ENCODE measurements at places on chromosomes 2 and 18. TPM values are rescaled to one million over a fixed set of nuclear protein-coding genes. Genes with fewer than 3 reads are reported as not detected.

SPR gene
- 12.9 TPM for total RNA-seq

RAMP1 gene
- total RNA-seq = 0.54 TPM

HRH4 gene
- total RNA-seq = 3.8 TPM

GAD1 gene
- total RNA-seq = 0.73 TPM

TM4SF20 gene
- total RNA-seq = not detected

ITGB6 gene
- not detected for total RNA-seq

STK11IP gene
- 28.4 TPM for total RNA-seq

GAL3ST2 gene
- total RNA-seq = 4.1 TPM

MROH2A gene
- not detected for total RNA-seq

HOXD11 gene
- not detected for total RNA-seq

HDHD2 gene
- 24.5 TPM for total RNA-seq

ZNF521 gene
- not detected for total RNA-seq

DSC2 gene
- not detected for total RNA-seq

TNP1 gene
- total RNA-seq = not detected

POTEE gene
- total RNA-seq = 0.61 TPM

LAMA1 gene
- total RNA-seq = not detected

CGREF1 gene
- 3.7 TPM for total RNA-seq

ALPI gene
- total RNA-seq = not detected

RAB11FIP5 gene
- total RNA-seq = 15.5 TPM

ZDBF2 gene
- total RNA-seq = 42.8 TPM

RPS27A gene
- total RNA-seq = 1,125 TPM

GPR75 gene
- total RNA-seq = 3.2 TPM

GYPC gene
- total RNA-seq = 115 TPM

IL18R1 gene
- total RNA-seq = 20.5 TPM

STARD7 gene
- 190 TPM for total RNA-seq

LRRTM1 gene
- not detected for total RNA-seq

ABCB11 gene
- total RNA-seq = not detected

RNU2-63P gene
- 10.2 TPM for total RNA-seq

CEP192 gene
- 35.3 TPM for total RNA-seq

ACVR1C gene
- total RNA-seq = 2.8 TPM

ANKRD30B gene
- total RNA-seq = not detected

GCG gene
- total RNA-seq = not detected

DLGAP1 gene
- total RNA-seq = 1.2 TPM

TXNDC2 gene
- total RNA-seq = not detected

FEV gene
- total RNA-seq = not detected

ACTR1B gene
- 68.7 TPM for total RNA-seq

SPP2 gene
- not detected for total RNA-seq

CRYGD gene
- not detected for total RNA-seq

TMEM163 gene
- 1.3 TPM for total RNA-seq

FMNL2 gene
- 1.1 TPM for total RNA-seq

TSPYL6 gene
- not detected for total RNA-seq

CARF gene
- total RNA-seq = 5.5 TPM

AMER3 gene
- total RNA-seq = not detected

OR6B2 gene
- not detected for total RNA-seq

SIX2 gene
- not detected for total RNA-seq

IL37 gene
- not detected for total RNA-seq

TRIP12 gene
- total RNA-seq = 224 TPM

UGT1A3 gene
- total RNA-seq = not detected

CKAP2L gene
- 31.4 TPM for total RNA-seq

MERTK gene
- 0.87 TPM for total RNA-seq

SERPINB4 gene
- not detected for total RNA-seq

TLX2 gene
- 1.4 TPM for total RNA-seq

CDKL4 gene
- 0.50 TPM for total RNA-seq

FZD7 gene
- total RNA-seq = 0.06 TPM

B4GALT6 gene
- total RNA-seq = 1.8 TPM

SERPINB10 gene
- not detected for total RNA-seq

ELOA2 gene
- not detected for total RNA-seq

SLC30A3 gene
- total RNA-seq = 0.50 TPM

SIGLEC15 gene
- not detected for total RNA-seq

MC5R gene
- total RNA-seq = not detected

Measured in activated T-helper 17 cell treated with anti-CD3 and anti-CD28 coated beads, Interleukin-2, amount 50 U/mL, for 72 hours (primary cell).